Caki2 (cell line): ENCODE measurements at places on chromosomes 11 and 22.

DNA sequence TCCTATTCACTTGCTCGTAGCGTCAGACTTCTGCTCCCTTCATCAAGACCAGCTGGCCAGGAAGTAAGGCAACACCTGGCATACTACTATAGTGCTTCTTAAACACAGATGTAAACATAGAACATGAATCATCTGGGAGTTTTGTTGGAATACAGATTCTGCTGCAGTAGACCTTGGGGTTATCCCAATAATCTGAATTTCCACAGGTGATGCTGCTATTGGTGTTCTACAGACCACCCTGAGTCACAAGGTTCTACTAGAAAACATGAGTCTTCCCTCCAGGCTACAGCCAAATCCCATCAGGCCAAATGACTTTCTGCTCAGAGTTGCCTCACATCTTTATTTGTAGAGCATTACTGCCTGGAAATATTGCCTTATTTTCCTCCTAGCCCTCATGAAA, 175.2 kb downstream of the NELL1 start:
- DNase-seq = no peak

DNA sequence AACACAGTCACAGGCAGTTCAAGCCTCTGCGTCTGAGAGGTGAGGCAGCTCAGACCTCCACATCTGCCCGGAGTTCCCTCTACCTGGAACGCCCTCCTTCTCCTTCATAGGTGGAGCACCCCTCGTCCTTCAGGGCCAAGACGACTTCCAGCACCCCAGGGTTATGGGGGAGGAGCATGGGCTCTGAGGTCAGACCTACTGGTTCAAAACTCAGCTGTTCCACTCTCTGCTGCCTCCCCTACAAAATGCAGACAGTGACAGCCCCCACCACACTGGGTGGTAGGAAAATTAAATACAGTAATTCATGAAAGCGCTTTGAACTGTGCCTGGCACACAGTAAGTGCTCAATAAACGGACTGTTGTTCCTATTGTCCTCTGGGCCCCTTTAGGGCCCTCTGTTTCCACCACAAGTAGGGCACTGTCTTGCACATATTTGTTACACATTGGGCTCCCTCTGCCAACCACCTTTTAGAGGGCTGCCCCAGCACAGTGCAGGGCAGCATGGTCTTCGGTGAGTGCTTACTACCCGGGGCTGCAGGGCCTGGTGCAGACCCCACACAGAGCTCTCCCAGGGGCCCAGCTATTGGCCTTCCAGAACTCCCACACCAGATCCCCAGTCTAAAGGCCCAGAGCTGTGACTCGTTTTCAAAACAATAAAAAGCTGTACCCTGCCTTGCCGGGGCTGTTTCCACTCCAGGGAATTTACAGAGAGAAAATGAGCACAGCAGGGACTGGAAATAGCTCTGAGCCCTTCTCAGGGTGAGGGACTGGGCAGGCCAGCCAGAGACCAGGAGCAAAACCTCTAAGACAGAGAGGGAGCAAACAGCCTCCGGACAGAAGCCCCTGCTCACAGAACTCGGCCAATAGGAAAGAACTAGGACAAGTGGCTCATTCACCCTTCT, 2.5 kb downstream of the TMEM184B start:
- peak; percentile 43 for DNase-seq

DNA sequence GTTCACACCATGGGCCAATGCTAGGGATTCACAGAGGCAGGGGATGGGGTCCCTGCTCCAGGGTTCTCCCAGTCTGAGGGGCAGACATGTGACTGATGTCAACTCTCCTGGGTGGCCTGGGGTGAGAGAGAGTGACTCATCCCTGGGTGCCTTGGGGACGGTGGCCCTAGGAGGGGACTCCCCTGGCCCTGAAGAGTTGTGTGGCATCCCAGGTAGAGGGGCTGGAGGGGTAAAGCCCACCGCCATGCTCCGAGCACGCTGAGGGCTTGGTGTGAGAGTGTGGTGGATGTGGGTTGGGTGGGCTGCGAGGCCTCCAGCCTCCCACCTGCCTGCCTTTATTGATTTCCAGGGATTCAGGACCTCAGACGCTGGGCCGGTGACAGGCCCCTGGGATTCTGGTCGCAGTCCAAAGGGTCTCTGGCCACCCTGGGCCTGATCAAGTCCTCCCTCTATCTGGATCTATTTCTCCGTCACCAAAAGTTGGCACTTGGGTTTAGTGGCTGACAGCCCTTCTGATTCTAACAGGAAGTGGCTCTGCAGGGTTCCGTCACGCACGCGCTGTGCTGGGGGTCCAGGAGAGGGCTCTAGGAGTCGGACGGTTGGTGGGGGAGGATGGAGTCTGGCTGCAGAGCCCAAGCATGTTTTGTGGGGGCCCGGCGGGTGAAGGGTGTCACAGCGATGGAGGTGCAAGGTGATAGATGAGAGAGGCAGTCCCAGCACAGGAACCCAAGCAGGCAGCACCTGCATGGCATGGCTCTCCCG, 27.3 kb upstream of the WNT7B start:
- no peak for DNase-seq

DNA sequence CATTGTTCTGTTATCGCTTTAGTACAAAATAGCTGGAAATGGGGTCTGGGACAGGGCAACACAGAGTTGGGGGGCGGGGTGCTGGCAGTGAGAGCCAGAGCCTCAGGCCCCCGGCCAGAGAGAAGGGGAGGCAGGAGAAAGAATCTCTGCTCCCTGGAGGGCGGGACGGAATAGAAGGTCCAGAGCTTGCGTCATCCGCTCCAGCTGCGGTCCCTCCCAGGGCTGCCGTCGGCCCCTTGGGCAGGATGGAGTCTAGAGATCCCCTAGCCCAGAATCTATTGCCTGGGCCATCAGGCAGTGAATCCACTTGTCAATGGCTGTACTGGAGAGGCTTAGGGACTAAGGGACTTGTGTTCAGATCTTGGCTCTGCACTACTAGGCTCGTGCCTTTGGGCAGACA, 5.0 kb downstream of the TP53I11 start:
- DNase-seq = no peak

DNA sequence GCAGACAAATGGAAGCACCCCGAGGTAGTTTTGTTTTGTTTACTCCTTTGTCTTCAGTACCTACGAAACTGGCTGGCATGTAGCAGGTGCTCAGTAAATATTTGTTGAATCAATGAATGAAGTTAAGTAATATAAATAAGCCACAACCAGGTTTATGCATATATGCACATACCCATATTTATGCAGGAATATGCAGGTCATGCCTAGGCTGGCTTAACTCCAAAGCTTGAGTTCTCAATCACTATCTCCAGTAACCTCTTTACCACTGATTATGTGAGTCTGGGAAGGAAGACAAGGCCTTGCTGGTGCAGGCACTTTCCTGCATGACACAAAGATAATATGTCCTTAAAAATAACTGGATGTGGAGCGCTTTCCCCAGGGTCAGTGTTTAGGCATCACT, 27.5 kb downstream of the ARL14EP start:
- DNase-seq = no peak
